ENCODE measurements at places on chromosomes 2 and 18. TPM values are rescaled to one million over a fixed set of nuclear protein-coding genes. Genes with fewer than 3 reads are reported as not detected.

DNA sequence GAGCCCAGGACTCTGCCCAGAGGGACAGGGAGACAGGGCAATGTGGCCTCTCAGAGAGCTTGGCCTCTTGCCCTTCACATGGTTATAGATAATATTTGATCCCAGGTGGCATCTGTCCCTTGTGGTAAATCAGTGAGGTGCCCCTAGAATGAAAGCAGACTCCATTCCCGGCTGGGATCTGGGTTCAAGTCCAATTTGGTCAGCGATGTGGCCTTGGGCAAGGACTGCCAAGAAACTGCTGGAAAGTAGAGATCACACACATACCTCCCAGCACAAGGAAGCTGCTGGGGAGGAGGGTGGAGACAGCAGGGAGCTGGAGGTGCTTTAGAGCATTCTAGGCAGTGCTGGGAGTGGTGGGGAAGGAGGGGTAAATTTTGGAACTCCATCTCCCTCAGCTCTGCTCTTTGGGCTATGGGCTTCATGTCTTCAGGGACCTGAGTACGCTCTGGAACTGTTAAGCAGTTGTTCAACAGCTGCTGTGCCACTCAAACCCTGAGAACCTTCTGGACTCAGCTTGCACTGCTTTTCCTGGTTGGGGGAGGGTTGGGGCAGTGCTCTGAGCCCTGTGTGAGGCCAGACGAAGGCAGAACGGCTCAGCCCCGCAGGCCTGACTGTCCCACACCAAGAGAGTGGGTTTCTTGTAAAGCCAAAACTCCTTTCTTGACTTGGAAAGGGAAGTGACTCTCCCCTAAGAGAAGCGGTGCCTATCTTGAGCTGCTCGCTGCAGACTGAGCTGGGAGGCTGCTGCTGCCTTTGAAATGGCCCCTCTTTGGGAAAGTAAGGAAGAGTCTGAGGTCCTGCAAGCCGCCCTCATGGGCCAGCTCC lies 23.0 kb downstream of the INPP5D start:
- no peak for DNase-seq

GRCh38 chr2:44450806-44451205 lies 89.1 kb downstream of the CAMKMT start:
- DNase-seq: no peak

DNA sequence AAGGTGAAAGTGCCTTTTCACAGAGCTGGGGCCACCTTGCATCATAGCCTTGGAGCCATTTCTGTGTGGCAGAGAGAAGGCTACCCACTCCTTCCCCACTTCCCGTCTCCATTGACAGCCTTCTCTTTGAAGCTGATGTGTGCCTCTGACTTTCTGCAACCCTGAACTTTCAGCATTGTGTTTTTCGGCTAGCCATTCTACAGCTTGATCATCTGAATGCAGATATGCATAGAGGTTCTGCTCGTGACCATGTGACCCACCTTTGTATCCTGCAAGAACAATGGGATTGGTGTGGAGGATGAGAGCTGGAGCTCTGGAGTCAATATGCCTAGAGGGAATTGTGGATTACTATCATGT lies 69.1 kb upstream of the KCNE4 start:
- no peak for DNase-seq

- DNase-seq: no peak
These were observed 22.2 kb downstream of the ACVR2A start for GRCh38 chr2:147867050-147867449.

GRCh38 chr2:231752061-231752460 lies 29.0 kb downstream of the PDE6D start:
- DNase-seq: no peak

Gene GRP
- total RNA-seq: not detected

Measured in K562 (cell line).